ENCODE measurements at places on chromosomes 5 and 9. TPM values are rescaled to one million over a fixed set of nuclear protein-coding genes. Genes with fewer than 3 reads are reported as not detected.

GRCh38 chr9:96150324-96151227, 151.4 kb downstream of the HSD17B3 start:
- no peak for DNase-seq

DNA sequence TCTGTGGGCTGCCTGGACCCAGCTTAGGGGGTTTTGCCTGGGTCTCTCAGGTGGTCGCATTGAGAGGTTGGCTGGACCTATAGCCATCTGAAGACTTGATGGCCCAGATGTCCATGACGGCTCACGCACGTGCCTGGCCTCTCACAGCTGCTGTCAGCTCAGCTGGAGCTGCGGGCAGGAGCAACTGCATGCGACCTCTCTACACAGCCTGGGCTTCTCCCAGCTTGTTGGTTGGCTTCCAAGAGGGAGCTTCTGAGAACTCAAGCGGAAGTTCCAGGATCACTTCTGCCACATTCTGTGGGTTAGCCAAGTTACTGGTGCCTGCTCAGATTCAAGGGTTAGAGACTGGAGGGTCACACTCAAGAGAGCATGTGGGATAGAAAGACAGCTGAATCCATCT, 99.2 kb downstream of the DAPK1 start:
- no peak for DNase-seq

GRCh38 chr5:2904399-2904798, 152.9 kb upstream of the IRX2 start:
- no peak for DNase-seq

- DNase-seq: no peak
These were observed 14.6 kb downstream of the ENTREP1 start for GRCh38 chr9:69339620-69340019.

The CER1 gene
- polyA plus RNA-seq: not detected

GRCh38 chr5:150499437-150499956, 8.4 kb upstream of the NDST1 start:
- DNase-seq: no peak

The DDX4 gene
- polyA plus RNA-seq: not detected

The CDKN2AIPNL gene
- polyA plus RNA-seq: 24.1 TPM

DNA sequence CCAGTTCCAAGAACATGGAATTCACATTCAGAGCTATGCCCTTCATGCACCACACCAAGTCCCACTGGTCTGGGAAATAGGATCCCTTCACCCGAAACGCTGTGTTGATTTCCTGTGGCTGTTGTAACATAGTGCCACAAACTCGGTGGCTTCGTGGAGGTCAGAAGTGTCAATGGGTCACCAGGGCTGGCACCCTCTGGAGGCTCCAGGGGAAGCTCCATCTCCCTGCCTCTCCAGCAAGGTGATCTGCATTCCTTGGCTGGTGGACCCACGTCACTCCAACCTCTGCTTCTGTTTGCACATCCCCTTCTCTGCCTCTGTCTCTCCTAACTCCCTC, 28.9 kb upstream of the ALDH1B1 start:
- no peak for DNase-seq

DNA sequence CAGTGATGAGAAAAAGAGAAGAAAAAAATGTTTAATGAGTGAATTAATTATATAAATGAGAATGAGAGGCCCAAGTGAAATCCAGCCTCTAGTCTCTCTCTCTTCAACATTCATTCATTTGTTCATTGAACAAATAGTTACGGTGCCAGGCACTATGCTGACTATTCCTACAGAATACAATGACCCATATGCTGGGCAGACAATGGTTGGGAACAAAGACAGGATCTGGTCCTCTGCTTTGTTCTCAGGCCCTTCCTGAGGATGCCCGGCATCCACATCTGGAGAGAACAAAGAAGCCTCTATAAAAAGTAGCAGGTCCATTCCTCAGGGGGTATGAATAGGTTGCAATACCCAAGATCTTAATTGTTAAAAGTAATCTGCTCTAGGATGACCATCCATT, 6.9 kb downstream of the ADAM19 start:
- no peak for DNase-seq

DNA sequence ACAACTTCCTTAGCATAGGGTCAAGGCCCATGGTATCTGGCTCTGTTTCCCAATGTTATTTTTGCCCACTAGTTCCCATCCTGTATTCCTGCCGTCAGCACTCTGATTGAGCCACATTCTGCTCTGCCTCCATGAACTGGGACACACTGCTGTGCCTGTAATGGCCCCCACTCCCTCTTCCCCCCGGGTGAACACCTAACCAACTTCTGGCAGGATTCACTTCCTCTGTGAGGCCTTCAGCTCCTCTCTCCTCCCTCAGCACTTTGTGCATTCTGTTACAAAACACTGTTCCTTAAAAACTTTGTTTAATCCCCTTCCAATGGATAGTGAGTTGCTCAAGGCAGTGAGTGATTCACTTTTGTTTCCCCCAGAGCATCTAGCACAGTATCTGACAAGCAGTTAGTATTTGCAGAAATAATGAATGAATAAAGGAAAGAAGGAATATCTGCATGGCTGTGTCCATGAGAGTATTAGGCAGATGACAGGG, 183.6 kb downstream of the EFNA5 start:
- no peak for DNase-seq

DNA sequence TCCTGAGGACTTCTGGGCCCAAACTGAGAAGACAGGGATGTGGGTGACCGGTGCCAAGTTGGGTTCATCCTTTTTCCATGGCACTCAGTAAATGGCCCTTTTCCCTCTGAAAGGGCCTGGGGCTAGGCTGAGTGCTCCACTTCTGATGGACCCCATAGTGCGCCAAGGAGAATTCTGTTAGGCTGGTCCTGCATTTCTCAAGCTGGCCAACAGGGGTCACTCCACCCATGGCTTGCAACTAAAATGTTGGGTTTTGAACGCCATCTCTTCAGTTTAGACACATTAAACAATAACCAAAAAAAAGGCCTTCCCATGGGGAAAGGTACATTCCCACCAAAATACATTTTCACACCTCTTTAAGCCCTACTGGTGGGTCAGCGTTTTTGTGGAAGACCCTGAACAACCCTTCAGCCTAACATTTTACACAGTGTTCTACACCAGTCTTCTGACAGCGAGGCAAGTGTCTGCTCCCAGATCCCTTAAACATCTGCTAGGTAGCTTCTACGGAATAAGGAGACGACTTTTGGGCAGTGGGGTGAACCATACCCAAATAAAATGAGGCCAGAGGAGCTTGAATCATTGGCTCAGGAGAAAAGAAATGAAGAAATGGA, 27.3 kb downstream of the CNTFR start:
- no peak for DNase-seq

The FAM200C gene
- 4.3 TPM for polyA plus RNA-seq

DNA sequence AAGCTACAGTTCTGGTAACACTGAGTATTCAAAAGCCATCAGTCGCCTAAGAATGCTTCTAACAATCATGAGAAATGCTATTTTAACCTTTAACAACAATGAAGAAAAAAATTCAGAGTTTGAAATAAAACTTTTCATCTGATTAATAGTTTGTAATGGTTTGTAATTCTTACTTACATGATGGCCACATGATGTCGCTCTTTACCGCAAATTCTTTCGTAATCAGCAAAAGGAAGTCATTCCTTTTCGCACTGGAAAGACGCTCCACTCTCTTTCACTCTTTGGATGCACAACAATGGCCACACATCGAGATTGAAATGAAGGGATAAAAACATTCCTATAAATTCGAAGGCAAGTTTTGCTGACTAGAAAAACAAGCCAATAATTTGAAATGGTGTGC, at the start of gene PCDHA7:
Gene PCDHA7, plus strand, starts transcription at position 277 of the 400 bp plus-strand sequence. Its CDS starts 115 bp downstream, at position 392.
- no peak for DNase-seq

DNA sequence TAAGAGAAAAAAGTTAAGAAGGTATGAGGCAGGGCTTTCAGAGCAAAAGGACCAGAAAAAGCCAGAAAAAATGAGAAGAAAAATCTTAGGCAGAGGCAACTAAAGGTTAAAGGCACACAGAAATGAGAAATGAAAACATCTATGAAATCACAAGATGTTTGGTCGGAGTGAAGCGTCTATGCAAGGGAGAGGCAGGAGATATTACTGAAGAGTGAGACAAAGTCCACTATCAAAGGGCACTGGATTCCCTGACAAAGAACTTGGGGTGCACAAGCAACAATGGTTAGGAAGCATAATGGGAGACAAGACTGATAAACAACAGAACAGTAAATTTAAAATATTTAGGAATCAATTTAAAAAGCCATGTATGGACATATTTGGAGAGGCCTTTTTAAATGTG, 16.9 kb downstream of the PANK3 start:
- no peak for DNase-seq

DNA sequence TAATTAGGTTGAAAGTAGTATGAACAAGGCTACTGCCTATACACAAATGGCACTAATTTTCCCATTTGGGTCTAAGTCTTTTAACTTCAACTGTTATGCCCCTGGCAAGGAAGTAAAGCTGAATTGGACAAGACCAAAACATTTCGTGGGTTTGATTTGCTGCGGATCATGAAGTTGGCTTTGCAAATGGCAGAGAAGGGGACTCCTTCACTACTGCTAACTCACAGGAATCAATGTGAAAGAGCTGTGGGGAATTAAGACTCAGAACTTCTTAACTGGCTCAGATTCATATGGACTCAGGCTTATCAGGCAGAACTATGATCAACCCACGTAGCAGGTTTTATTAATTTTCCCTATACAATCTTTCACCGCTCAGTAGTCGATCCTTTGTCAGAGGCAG, 73.8 kb upstream of the IFNE start:
- no peak for DNase-seq

- DNase-seq: no peak
These were observed 437.1 kb downstream of the PRR16 start for GRCh38 chr5:120901199-120901598.

The MLANA gene
- polyA plus RNA-seq: not detected

GRCh38 chr5:177524941-177525655, 8.3 kb upstream of the DDX41 start:
- DNase-seq: no peak

- DNase-seq: no peak
These were observed 509.3 kb upstream of the NUDT12 start for GRCh38 chr5:104071887-104072286.
